Ascending aorta (tissue), 2 donors: ENCODE measurements at places on chromosomes 1 and 21. TPM values are rescaled to one million over a fixed set of nuclear protein-coding genes. Genes with fewer than 3 reads are reported as not detected.

DNA sequence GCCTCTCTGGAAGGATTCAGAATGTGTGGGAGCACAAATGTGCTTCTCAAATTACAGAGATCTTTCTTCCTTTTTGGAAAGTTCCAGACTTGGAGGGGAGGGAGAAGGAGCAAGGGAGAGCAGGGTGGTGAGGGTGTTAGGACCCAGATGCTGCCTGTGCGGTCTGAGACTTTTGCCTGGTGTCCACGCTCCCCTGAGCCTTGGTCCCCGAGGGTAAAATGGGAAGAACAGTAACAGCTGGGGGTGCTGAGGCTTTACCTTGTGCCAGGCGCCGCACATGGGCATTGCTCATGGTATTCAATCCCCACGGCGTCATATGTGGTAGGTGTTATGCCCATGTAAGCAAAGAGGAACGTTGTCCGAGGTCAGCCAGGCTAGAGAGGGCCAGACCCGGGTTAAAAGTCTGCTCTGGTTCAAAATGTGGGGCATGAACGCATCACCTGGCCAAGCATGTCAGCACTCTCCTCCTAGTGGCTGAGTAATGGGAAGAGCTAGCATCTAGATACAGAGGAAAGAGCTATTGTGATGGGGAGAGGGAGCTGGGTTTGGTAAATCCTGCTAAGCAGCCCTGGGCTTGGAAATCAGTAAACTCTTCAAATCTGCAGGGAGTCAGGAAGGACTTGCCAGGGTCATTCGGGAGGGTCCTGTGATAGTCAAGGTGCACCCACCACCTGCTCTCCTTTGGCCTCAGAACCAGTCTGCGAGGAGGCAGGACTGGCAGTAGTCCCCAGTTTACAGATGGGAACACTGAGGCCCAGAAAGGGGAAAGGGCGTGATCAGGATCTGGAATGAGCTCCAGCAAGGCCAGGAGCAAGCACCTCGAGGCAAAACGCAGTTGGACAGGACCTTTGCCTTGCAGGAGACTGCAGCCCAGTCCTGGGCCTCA, 4.5 kb upstream of the RUNX3 start:
- no peak for DNase-seq

DNA sequence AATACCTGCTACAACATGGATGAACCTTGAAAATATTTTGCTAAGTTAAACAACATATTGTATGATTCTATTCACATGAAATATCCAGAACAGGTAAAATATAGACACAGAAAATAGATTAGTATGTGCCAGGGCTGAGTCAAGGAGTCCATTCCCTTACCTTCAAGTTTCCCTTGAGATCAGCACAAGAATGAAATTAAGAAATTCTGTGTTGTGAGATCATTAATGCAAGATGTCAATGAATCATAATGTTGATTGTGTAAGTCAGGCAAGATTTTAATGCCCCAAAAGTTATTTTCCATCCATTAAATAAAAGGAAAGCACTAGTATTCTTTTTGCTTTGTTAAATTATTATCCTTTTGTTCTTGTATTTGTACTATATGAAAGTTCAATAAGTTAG, 139.4 kb downstream of the MRPL39 start:
- DNase-seq: no peak

DNA sequence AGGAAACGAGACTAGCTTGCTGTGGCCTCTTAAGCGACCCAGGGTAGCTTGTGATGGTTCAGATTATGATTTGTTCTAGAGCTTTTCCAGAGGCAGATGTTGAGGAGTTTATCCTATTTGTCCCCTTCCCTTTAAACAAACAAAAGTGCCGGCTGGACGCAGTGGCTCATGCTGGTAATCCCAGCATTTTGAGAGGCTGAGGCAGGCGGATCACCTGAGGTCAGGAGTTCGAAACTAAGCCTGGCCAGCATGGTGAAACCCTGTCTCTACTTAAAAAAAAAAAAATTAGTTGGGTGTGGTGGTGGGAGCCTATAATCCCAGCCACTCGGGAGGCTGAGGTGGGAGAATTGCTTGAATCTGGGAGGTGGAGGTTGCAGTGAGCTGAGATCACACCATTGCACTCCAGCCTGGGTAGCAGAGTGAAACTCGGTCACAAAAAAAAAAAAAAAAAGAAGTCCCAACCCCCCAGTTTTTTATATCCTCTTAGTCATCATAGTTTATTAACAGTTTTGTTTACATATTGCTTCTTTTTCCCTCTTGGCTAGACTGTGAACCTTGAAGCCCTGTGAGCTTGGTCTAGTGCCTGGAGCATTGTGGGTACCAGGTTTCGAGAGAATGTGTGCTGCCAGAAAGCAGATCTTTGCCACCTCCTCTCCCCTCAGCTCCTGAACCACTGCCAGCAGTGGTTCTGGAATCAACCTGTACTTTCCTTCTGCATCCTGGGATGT, 29.8 kb downstream of the MAPKAPK2 start:
- DNase-seq: no peak

GRCh38 chr1:4379451-4380175, 274.8 kb upstream of the AJAP1 start:
- DNase-seq: no peak

PTAFR gene
- total RNA-seq: 13.1 TPM

SPAG17 gene
- not detected for total RNA-seq

CFHR3 gene
- not detected for total RNA-seq
